ENCODE measurements at places on chromosomes 5 and 9. TPM values are rescaled to one million over a fixed set of nuclear protein-coding genes. Genes with fewer than 3 reads are reported as not detected.

DNA sequence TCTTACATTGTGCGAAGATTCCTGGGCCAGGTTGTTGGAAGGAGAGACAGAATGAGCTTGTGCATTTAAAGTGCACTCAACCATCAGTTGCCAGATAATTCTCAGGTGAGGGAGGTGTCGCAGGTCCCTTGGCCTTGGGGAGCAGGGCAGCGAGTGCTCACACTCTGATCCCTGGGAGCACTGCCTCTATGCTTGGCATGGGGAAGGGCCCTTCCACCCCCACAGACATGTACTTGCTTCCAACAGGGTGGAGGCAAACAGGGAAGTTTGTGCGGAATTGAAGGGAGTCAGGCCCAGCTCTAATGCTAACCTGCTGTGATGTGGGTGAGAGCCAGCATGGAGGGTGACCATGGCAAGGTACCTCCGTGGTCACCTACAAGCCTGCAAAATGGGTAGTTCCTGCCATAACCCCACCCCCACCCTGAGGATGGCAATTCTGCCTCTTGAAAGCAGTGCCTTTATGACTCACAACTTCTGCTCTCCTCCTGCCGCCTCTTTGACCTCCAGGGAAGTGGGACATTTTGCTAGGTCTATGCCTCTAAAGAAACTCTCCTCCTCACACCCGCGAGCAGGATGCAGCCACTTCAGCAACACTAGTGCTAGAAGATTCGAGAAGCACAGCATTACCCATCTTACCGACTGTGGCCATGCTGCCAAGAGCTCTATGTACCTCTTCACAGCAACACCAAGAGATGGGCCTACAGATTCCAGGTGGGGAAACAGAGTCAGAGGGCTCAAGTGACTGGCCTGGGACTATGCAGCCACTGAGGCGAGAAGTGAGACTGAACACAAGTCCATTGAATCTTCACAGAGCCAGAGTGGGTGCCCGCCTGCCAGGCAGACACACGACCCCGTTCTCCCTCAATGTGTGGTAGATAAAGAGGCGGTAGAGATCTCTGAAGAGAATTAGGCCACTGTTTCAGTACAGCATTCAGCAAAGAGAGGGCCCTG lies 22.1 kb upstream of the SLC25A51 start:
- DNase-seq: peak; percentile 28

DNA sequence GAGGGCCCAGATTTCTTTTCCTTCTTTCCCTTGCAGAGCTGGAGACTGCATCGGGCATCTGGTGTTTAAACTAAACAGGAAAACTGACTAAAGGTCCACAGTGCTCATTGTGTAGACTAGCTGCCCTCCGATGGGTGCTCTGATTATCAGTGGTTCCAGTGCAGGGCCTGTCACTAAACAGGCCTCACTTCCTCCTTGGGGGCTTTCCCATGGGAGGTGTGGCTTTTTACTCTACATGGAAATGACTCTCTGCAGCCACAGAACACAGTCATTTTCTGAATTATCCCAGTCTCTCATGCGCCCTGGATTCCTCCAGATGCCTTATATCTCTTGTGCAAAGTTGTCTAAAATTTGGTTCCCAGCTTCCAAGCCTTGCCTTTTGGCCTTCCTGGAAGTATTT lies 199.2 kb downstream of the TRIO start:
- DNase-seq: no peak

DNA sequence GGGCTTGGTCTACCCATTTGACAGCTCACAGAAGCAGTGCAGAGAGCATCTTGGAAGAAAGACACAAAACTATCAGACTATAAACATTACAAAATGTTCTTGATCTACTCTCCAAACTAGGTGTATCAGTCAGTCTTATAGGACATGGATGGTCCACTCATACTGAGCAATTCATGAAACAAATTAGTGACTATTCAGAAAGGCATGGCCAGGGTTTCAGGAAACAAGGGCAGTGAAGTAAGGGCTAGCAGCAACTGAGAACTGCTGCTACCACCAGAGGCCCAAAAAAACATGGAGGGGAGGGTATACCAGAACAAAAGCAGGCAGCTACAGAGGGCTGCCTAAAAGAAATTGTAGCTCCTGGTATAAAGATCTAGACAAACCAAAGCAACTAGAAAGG lies 287.0 kb downstream of the PIK3R1 start:
- DNase-seq: no peak

- no peak for DNase-seq
Observed at GRCh38 chr5:8060235-8060952, 191.4 kb downstream of the MTRR start.

DNA sequence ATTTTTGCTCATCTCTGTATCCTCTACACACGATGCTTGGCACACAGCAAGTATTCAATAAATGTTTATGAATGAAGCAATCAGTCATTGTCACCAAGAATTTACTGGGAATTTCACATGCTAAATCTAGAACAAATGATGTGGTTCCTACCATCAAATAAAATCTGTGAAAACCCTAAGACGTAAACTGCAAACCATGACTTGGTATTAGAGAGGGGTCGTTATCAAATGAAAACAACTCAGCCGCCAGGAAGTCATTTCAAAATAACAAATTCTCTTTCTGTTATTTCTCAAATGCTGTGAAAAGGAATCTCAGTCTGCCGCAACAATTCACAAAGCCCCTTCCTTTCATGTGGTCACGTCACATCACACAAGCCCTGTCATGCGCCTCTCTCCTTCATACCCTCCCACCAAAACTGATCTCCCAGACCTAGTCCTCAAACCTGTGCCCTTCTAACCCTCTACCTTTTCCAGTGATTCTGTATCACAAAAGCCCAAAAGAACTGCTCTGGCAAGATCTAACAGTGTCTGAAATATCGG lies 173.6 kb downstream of the DEPDC1B start:
- DNase-seq: no peak

- DNase-seq: no peak
Observed at GRCh38 chr5:139037732-139038131, 160.4 kb downstream of the SIL1 start.

PCDH12 gene
- total RNA-seq: under 0.01 TPM

TAS2R1 gene
- 0.32 TPM for total RNA-seq

SOHLH1 gene
- total RNA-seq: not detected

SPATA31E1 gene
- total RNA-seq: not detected

FOXD4L5 gene
- under 0.01 TPM for total RNA-seq

PCDHB12 gene
- total RNA-seq: under 0.01 TPM
